ENCODE measurements at places on chromosomes 16 and 17. TPM values are rescaled to one million over a fixed set of nuclear protein-coding genes. Genes with fewer than 3 reads are reported as not detected.

SPNS3 gene
- not detected for polyA plus RNA-seq

- no peak for DNase-seq
- H3K27ac ChIP-seq, result no peak overlapping the region
- no peaks in the 10 kb centered on the region for H3K36me3 ChIP-seq
- no peaks in the 10 kb centered on the region for H3K27me3 ChIP-seq
- H3K4me1 ChIP-seq, result no peaks in the 10 kb centered on the region
These were observed 96.3 kb downstream of the GSG1L start for GRCh38 chr16:27967169-27967568.

ADCY9 gene
- polyA plus RNA-seq, result 7.1 TPM

DOC2A gene
- 6.9 TPM for polyA plus RNA-seq

ST6GALNAC1 gene
- not detected for polyA plus RNA-seq

DNA sequence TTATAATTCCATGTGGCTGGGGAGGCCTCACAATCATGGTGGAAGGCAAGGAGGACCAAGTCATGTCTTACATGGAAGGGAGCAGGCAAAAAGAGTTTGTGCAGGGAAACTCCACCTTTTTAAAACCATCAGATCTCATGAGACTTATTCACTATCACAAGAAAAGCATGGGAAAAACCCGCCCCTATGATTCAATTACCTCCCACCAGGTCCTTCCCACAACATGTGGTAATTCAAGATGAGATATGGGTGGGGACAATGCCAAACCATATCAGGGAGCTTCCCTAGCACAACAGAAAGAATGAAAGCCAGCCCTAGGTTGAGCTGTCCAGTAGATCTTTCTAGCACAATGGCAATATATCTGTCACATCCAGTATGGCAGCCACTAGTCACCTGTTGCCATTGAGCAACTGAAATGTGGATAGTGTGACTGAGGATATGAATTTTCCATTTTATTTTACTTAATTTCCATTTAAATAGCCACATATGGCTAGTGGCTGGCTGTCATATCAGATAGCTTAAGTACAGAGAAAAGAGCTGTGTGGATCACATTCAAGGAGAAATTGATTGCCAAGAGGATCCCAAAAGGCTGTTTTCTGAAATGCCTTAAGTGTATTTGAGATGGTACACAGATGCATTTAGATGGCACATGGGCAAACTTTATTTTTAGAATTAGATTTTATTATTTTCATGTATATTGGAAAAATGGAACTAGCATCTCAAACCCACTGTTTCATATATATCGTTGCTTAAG is 273.0 kb downstream of the GRIN2A start:
- no peak for DNase-seq
- no peak overlapping the region for H3K27ac ChIP-seq
- no peaks in the 10 kb centered on the region for H3K36me3 ChIP-seq
- no peaks in the 10 kb centered on the region for H3K27me3 ChIP-seq

All from cardiac muscle cell (in vitro differentiated cells and primary cell).